ENCODE measurements at places on chromosomes 2 and 18.

- no peak for DNase-seq
These were observed 1302.1 kb upstream of the CELF4 start for GRCh38 chr18:38867680-38868079.

DNA sequence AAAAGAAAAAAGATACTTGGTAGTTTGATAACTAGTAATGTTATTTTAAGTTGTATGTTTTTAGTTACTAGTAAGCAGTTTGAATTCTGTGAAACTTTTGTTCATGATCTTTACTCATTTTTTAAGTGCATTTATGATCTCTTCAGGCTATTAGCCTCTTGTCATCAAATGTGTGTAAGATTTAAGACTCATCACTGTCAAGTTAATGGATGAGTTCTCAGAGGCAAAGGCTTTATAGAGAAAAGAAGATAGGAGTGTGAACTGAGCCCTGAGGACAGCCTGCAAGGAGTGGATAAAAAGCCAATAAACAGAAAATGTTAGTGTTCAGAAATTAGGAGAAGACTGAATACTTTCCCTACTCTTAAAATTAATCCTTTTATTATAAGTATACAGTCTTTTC, 13.5 kb downstream of the NDUFV2 start:
- no peak for DNase-seq

DNA sequence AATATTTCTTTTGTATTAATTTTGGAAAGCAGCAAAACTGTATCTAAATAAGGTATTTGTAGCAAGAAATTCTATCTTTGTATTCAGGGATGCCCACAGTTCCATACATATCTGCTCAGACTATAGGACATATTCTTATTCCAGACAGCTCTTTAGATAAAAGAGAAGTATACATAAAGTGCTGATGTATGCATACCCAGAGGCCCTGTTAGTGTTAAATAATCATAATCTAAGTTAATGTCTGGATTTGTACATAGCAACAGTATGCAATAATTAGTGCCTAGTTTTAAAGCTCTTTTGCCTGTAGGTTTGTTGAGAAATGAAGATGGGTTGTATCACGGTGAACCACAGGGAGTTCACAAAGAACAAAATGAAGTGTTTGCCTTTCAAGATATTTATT, 428.0 kb upstream of the RGPD4 start:
- DNase-seq, result no peak

DNA sequence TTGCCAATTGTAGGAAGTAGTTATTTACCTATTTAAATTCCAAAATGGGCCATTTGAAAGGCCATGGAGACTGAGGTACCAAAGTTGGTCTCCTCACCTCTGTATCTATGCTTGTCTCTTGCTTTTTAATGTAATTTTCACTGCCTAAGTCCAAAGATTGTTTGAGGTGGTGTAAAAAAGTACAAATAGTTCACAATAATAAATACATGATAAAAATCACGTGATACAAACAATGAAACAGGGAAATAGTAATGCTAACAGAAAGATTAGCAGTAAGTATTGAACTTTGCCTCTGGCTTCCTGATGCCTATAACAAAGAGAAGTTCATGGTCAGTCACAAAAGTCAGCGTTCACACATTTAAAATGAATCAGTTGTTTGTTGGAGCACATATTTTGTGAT, 67.6 kb downstream of the CNTNAP5 start:
- DNase-seq, result no peak

- no peak for DNase-seq
These were observed 325.8 kb downstream of the DYSF start for GRCh38 chr2:71778936-71779773.

DNA sequence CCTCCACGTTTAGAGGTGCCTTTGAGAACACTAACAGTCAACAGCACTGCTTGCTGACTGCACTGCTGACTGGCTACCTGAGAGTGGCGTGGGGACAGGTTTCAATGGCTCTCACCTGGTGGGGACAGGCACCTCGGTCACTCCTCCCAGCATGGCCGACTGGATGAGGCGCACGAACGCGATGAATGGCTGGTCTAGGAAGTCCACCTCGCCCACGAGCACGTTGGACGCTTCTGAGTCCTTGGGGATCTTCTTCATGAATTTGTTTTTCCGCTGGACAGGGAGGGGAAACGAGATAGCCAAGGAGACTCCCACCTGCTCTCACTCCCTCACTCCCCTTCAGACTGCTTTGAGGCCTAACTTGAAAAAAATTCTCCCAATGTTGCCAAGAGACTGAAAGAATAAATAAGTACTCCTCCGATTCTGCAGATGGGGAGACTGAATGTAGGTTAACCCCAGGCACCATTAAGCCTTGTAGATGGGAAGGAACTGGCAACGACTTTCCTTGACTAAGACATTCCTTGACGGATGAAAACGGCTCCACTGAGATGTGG, 57.3 kb downstream of the MTHFD2 start:
- no peak for DNase-seq

- DNase-seq, result no peak
These were observed 210.1 kb downstream of the IKZF2 start for GRCh38 chr2:212941361-212941760.

- no peak for DNase-seq
These were observed 9.6 kb downstream of the KCNJ3 start for GRCh38 chr2:154707994-154708575.

- DNase-seq, result no peak
These were observed 281.0 kb upstream of the KYNU start for GRCh38 chr2:142596334-142597088.

DNA sequence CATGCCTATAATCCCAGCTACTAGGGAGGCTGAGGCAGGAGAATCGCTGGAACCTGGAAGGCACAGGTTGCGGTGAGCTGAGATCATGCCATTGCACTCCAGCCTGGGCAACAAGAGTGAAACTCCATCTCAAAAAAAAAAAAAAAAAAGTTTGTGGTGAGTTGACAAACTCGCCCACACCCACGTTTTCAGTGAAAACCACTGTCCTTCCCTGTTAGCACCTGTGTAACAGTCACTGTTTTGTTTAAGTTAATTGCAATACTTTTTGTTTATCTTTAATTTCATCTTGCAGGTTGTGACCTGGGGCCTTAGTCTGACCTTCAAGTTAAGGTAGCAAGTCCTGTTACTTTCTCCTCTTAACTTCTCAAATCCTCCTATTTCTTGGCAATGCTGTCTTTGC, 65.5 kb upstream of the SKOR2 start:
- no peak for DNase-seq

- DNase-seq, result no peak
These were observed 266.3 kb downstream of the MTX2 start for GRCh38 chr2:176535467-176536113.
